ENCODE measurements at places on chromosomes 1 and 21.

DNA sequence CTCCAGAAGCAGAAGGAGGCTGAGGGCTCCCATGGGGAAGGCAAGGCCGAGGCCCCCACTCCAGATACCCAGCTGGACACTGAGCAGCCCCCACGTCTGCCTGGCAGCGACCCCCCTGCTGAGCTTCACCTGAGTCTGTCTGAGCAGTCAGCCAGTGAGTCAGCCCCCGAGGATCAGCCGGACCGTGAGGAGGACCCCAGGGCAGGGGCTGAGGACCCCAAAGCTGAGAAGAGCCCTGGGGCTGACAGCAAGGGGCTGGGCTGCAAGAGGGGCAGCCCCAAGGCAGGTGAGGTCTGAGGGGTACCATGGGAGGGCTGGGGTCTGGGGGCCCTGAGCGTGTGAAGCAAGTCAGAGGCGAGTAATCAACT is 21.3 kb downstream of the DMBX1 start:
- DNase-seq: no peak

DNA sequence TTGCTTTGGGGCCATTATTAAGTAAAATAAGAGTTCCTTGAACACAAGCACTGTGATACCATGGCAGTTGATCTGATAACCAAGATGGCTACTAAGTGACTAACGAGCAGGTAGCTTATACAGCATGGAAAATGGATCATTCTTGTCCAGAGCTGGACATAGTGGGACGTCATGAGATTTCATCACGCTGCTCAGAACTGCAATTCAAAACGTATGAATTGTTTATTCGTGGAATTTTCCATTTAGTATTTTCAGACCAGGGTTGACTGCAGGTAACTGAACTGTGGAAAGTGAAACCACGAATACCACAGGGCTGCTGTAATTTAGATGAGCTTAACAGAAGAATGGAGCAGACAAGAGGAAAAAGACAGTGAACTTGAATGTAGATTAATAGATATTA is 38.9 kb downstream of the CCDC18 start:
- no peak for DNase-seq

- DNase-seq: no peak
These were observed 56.6 kb upstream of the CASZ1 start for GRCh38 chr1:10852998-10853520.

- DNase-seq: peak; percentile 38
These were observed 400.7 kb downstream of the NEGR1 start for GRCh38 chr1:71881611-71882010.
